Stimulated activated CD8-positive, alpha-beta memory T cell treated with anti-CD3 and anti-CD28 coated beads, Interleukin-15, amount 100 ng/mL, for 4 hours (primary cell): ENCODE measurements at places on chromosomes 5 and 9.

GRCh38 chr5:56827049-56827448 lies 11.7 kb downstream of the MAP3K1 start:
- DNase-seq, result no peak

GRCh38 chr9:103811462-103811861 lies 282.6 kb upstream of the SMC2 start:
- DNase-seq, result no peak

GRCh38 chr9:100277166-100277979 lies 75.4 kb downstream of the TEX10 start:
- no peak for DNase-seq

GRCh38 chr5:103033696-103034095 lies 86.2 kb downstream of the GIN1 start:
- DNase-seq, result no peak

GRCh38 chr9:114784721-114785279 lies 21.0 kb downstream of the TNFSF15 start:
- no peak for DNase-seq

GRCh38 chr5:33781286-33781685 lies 110.5 kb downstream of the ADAMTS12 start:
- DNase-seq, result no peak

GRCh38 chr9:126472198-126472947 lies 141.4 kb upstream of the LMX1B start:
- no peak for DNase-seq

- no peak for DNase-seq
These were observed 167.2 kb downstream of the CACNA1B start for GRCh38 chr9:138044485-138045383.
